Body of pancreas (tissue), 4 donors: ENCODE measurements at places on chromosomes 1 and 21. TPM values are rescaled to one million over a fixed set of nuclear protein-coding genes. Genes with fewer than 3 reads are reported as not detected.

PERM1 gene
- total RNA-seq = not detected

RBP7 gene
- 46.8 TPM for total RNA-seq

NECTIN4 gene
- 3.0 TPM for total RNA-seq

NEK2 gene
- total RNA-seq = not detected

ARHGEF16 gene
- 17.1 TPM for total RNA-seq

DNA sequence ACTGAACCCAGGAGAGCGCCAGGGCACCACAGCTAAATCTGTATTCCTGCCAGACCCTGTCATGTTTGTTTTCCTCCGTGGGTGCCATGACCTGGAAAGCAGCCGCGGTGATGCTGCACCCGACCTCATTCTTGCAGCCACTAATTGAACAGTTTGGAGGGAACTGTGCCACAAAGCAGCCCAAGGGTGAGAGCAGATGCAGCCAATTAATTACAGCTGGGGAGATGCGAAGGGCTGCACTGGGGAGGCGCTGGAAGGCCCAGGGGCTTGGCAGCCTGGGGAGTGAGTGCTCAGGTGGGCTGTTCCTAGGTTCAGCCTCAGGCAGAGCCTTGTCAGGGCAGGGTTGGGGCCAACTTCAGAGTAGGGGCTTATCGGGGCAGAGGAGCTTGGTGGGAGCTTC is 158.4 kb upstream of the CD34 start:
- DNase-seq = no peak

GRCh38 chr1:71041806-71042205 is 5.8 kb downstream of the PTGER3 start:
- no peak for DNase-seq

GRCh38 chr21:35548904-35549615 is 500.0 kb upstream of the RUNX1 start:
- no peak for DNase-seq

DNA sequence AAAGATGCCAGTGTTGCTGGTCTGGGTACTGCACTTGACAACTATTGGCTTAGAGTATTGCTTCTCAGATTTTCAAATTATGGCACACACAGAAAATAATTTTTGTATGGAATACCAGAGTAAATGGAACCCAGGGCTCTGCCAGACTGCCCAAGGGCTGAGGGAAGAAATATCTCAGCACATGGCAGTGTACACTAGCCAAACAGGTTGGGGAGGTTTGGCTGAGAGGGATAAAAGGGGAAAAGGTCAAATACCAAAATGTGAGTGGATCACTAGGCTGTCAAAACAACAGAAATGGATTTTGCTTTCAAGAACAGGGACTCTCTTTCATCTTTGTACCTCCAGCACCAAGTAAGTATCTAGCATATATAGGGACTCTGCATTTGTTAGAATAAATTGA is 3.0 kb upstream of the RGS8 start:
- DNase-seq = no peak

DNA sequence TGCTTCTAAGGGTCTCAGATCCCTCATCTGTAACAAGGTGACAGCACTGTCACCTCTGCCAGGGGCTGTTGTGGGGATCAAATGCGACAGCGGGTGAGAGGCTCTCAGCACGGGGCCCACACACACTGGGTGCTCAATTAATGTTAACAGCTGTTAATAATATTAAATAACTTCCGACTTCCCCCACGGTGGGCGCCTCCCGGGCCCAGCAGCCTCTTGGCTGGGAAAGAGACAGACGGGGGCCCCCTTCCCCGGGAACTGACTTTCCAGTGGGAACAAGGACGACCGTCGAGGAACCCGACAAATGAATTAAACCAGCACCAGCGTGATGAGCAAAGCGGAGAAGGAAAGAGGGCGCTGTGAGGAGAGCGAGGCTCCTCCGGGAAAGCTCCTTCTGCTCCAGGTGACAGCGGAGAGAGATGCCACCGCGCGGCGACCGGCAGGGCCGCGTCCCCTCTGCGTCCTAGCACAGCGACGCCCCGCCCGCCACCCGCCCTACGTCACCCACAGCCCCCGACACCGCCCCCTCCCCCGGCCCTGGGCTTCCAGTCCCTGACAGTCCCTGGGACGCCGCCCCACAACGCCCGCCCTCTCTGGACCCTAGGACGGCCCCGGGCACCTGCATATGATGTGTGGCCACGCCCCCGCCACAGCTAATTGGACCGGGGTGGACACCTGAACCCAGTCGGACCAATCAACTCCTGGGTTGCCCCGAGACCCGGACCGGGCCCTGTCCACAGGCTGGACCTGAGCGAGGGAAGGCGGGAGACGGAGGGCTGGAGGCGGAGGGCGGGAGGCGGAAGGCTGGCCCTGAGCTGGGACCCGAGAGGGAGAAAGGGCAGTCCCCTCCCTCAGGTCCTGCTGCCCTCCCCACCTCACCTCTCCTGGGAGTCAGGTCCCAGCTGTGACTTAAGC is 38.2 kb downstream of the MATN1 start:
- DNase-seq = peak; percentile 95

DNA sequence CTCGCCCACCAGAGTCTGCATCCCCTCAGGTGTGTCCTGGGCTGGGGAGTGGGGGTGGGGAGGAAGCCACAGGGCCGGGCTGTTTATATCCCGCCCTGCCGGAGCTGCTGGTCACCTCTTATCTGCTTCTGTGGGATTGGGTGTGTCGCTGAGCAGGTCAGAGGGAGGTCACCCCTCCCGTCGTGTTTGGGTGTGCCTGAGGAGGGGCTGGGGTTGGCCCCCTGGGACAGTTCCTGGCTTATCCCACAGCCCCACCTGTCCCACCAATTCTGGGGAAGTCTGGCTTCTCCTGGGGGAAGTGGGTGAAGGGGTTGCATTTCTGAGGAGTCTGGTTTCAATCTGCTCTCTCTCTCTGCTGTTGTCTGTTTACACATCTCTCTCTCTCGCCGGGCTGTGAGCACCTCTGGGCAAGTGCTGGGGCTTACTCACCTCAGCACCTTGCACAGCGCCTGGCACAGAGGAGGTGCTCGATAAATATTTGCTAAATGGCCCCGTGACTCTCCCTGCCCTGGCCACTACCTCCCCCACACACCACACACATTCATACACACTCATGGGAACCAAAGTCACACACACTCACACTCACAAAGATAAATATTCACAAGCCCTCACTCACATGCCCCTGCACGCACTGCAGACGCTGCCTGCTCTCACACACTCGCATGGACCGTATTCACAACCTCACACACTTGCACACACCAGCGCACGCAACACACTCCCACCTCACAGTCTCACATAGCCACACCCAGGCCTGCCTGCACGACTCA is 8.3 kb downstream of the ELF3 start:
- DNase-seq = peak; percentile 94

DNA sequence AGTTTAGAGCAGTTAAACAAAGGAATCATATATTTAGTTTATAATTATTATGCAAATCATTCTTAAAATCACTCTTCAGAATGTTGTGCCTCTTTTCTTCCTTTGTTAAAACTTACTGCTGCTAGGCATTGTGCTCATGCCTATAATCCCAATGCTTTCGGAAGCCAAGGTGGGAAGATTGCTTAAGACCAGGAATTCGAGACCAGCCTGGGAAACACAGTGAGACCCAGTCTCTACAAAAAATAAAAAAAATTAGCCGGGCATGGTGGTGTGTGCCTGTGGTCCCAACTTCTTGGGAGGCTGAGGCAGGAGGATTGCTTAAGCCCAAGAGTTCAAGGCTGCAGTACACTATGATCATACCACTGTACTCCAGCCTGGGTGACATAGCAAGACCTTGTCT is 33.6 kb downstream of the ZSWIM5 start:
- DNase-seq = no peak

DNA sequence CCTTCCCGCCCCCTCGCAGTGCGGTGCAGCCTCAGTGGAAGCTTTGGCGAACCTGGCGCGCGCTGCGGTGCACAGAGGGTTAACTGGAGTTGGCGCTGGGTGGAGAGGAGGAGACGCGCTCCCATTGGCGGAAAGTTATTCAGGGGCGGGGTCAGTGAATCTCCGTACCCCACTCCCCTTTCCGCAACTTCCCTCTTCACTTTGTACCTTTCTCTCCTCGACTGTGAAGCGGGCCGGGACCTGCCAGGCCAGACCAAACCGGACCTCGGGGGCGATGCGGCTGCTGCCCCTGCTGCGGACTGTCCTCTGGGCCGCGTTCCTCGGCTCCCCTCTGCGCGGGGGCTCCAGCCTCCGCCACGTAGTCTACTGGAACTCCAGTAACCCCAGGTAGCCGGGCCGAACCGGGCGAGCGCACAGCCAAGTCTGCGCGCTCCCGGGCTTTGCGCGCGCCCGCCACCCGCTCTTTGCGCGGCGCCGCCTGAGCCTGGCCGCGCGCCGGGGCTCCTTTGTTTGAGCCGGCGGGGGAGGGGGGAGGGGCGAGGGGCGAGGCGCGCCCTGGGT is at the start of gene EFNA4:
TSS of gene EFNA4 (plus strand) at position 191 of the 561 bp plus-strand sequence. CDS start at position 275, 84 bp downstream.
- DNase-seq = peak; percentile 86

DNA sequence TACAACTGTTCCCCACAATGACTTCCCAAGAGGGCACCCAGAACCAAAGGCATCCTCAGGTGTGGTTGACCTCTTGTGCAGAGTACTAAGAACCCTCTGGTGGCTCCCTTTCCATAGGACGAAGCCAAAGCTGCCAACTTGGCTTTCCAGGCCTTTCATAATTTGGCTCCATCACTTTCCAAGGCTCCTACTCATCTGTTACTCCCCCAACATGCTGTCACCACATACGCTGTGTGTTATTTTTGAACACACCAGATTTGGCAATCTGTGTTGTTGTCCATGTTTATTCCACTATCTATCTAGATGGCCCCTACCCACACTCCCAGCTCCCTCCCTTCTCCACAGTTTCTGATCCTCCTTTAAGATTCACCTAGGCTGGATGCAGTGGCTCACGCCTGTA is 10.2 kb upstream of the NKAIN1 start:
- no peak for DNase-seq

- DNase-seq = no peak
Measured at GRCh38 chr1:110083866-110084226, 13.4 kb upstream of the ALX3 start.

DNA sequence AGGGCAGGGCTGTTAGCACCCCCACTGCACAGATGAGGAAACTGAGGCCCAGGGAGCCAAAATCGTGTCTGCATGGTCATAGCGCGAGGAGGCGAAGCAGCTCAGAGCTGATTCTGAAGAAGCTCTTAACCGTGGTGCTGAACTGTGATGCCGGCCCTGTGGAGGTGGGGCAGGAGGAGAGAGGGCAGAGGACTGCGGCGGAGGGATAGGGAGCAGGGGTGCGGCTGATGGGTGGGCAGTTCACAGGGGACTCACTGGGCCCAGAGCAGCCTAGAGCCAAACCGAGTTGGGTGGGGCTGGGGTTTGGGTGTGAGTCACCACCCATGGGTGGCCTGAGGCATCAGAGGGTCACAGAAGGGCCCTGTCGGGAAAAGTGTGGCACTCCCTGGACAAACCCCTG is 74.7 kb downstream of the RAP1GAP start:
- DNase-seq = no peak

- no peak for DNase-seq
Measured at GRCh38 chr1:98460136-98460535, 201.4 kb upstream of the SNX7 start.

DNA sequence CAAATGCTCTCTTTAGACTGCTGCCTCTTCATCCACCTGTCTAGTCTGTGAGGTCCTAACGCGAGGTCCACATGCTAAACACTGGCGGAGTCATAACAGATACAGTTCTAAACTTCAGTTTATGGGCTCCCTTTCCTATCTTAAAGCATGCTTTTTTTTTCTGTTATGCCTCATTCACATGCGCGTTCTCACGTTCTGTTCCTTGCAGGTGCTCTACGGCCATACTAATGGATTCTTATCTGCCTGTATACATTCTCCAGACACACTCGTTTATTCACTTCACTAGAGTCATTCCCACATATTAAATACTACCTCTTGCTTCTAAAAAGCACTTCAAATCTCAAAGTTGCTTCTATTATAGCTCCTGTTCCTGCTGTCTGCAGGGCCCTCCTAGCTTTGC is 38.7 kb downstream of the PHC2 start:
- DNase-seq = no peak

GRCh38 chr1:6625584-6626149 is 999 bp downstream of the THAP3 start:
- DNase-seq = peak; percentile 41
